Endothelial cell of umbilical vein (primary cell): ENCODE measurements at places on chromosomes 5 and 9. TPM values are rescaled to one million over a fixed set of nuclear protein-coding genes. Genes with fewer than 3 reads are reported as not detected.

Gene CCDC192
- not detected in 2 replicates for total RNA-seq

Gene PCDHGB4
- total RNA-seq: 4.4 and 6.5 TPM in 2 replicates

Gene PHYHD1
- 0.30 and 1.8 TPM in 2 replicates for total RNA-seq

- no peak for DNase-seq
Measured at GRCh38 chr5:96844481-96844990, 31.8 kb upstream of the ERAP2 start.

Gene PLAC8L1
- total RNA-seq: 0.80 and 1.1 TPM in 2 replicates

DNA sequence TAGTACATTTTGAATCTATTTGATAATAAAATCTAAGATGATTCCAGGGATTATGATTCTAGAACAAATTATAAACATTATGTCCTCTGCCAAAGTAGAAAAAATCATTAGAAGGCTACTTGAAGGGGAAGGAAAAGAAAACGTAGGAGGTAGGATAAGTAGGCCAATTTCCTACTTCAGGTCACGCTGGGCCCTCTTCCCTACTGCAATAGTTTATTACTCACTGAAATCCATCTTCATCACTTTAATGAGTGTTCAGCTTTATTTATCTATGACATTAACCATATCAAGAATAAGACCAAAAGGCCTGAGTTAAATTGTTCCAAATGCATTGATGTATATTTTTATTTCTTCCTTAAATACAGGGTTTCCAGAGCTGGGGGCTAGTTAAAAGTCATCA is 21.6 kb downstream of the SLC28A3 start:
- no peak for DNase-seq

DNA sequence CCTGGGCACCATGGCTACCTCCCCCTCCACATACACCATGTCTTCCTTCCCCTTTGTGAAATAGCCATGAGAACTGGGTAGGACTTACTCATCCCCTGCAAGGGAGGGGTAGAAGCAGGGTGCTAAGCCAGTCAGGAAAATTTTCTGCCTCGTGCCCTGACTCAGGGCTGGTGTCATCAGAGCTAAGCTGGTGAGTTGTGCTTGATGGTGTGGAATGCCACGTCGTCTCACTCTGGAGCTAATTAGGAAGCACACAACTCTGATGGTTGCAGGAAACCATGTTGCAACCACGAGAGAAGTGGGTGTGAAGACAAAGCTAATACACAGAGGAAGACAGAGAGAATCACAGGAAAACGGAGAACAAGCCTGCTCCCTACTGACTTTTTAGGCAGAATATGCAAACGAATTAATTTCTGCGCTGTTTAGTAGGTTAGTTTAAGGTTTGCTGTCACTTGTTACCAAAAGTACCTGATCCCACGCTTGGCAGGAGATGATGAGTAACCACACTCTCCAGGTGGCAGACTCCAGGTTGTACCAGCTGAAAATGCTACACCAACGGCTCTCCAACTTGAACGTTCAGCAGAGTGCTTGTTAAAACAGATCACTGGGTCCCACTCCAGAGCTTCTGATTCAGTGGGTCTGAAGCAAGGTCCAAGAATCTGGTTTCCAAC is 54.5 kb downstream of the STK10 start:
- no peak for DNase-seq

DNA sequence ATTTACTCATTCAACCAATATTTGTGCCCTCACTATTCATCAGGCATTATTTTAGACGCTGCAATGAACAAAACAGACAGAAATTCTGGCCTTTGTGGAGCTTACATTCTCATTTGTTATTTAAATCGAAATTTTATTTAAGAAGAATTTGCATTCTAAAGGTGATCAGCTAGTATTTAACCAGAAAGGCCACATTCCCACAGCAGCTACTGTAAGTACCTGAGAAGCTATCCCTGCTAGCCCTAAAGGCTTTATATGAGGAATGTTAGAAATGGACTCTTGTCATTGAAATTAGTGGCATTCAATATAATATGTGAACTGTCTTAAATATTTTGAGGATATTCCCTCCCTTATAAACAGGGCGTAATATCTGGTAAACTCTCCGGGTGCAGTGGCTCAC is 35.0 kb upstream of the GOLM1 start:
- no peak for DNase-seq

Gene ADRB2
- total RNA-seq: 0.60 and 0.86 TPM in 2 replicates

- DNase-seq: no peak
Measured at GRCh38 chr5:151949701-151950308, 25.2 kb upstream of the GLRA1 start.

Gene KIAA0825
- 1.1 and 1.3 TPM in 2 replicates for total RNA-seq

- peak; percentile 46 for DNase-seq
Measured at GRCh38 chr5:154309805-154310204, 119.3 kb downstream of the GALNT10 start.

- no peak for DNase-seq
Measured at GRCh38 chr9:87557996-87558395, 60.3 kb downstream of the DAPK1 start.

Gene MTRR
- 33.8 and 37.1 TPM in 2 replicates for total RNA-seq

DNA sequence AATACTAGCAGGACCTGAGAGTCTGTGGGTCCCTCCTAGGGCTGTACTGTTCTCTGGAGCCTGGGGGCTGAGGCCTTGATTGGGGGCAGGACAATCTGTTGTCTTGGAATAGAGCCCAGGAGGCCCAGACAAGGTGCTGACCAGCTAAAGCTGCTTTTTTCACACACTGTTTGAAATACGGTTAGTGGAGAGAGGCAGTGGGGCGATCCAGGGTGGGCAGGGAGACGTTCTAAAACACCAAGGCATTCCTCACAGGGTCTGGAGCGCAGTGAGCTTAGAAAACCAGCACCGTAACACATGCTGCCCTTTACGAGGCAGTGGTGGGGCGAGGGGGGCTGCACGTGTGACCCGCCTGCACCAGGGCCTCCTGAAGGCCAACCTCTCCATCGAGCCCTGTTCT is 55.1 kb downstream of the EHMT1 start:
- DNase-seq: no peak

DNA sequence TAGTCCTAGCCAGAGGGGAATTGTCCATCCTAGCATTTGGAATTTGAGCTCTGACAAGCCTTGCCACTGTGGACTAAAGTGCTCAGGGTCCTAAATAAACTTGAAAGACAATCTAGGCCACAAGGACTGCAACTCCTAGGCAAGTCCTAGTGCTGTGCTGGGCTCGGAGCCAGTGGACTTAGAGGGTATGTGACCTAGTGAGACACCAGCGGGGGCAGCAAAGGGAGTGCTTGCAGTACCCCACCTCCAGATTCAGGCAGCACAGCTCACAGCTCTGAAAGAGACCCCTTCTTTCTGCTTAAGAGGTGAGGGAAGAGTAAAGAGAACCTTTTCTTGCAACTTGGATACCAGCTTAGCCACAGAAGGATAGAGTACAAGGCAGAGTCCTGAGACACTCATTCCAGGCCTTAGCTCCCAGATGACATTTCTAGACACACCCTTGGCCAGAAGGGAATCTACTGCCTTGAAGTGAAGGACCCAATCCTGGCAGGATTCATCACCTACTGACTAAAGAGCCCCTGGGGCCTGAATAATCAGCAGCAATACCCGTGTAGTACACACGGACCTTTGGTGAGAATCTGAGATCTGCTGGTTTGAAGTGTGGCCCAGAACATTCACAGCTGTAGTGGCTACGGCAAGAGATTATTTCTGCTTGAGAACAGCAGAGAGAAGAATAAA is 164.6 kb downstream of the CCDC171 start:
- no peak for DNase-seq

DNA sequence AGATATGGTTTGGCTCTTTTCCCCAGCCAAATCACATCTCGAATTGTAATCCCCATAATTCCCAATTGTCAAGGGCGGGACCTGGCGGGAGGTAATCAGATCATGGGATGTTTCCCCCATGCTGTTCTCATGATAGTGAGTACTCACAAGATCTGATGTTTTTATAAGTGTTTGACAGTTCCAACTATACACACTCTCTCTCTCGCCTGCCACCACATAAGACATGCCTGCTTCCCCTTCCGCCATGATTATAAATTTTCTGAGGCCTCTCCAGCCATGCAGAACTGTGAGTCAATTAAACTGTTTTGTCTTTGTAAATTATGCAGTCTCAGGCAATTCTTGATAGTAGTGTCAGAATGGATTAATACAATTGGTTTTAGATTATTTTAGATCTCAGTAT is 475.7 kb upstream of the CYLC2 start:
- DNase-seq: no peak

DNA sequence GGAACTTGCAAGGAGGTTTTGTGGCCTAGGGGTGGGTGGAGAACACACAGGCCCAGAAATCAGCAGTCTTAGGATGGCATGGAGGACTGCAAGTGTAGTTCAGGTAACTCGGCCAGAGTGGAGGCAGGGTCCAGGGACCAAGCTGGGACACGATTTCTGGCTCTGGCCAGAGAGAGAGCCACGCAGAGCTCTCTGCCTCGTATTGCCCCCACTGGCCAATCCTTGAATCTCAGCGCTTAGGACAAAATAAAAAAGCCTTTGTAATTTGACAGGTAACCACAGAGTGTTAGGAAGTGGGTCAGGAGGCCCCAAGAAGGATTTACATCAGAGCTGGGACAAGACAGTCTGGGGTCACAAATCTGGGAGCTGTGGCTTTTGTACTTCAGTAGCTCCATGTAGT is 11.7 kb downstream of the MAP3K1 start:
- DNase-seq: no peak

Gene UBE2QL1
- 0.15 and 0.21 TPM in 2 replicates for total RNA-seq

- no peak for DNase-seq
Measured at GRCh38 chr5:134824681-134825080, 21.1 kb upstream of the C5orf24 start.

GRCh38 chr9:124629600-124629999 is 122.4 kb upstream of the NR5A1 start:
- DNase-seq: no peak

- no peak for DNase-seq
Measured at GRCh38 chr5:174849426-174849825, 125.0 kb downstream of the MSX2 start.

- no peak for DNase-seq
Measured at GRCh38 chr5:174750711-174751110, 26.3 kb downstream of the MSX2 start.

DNA sequence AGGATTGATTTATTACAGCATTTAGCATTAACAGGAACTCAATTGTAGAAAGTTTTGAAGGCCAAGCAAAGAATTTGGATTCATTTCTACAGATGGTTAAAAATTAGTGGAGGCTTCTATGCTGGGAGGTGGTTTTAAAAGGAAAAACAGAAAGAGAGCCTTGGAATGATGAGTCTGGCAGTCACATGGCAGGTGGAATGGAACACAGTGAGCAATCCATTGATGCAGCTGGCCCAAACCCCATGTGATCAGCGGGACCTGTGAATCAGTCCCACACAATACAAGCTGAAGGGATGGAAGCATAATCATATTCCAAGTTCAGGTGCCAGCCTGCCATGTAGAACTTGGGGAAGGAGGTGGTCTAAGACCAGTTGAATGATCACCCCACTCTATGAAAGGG is 147.9 kb downstream of the PIP5K1B start:
- no peak for DNase-seq

GRCh38 chr9:112439171-112439570 is 47.5 kb upstream of the KIAA1958 start:
- DNase-seq: no peak

- no peak for DNase-seq
Measured at GRCh38 chr9:127534250-127534906, 77.7 kb upstream of the STXBP1 start.

DNA sequence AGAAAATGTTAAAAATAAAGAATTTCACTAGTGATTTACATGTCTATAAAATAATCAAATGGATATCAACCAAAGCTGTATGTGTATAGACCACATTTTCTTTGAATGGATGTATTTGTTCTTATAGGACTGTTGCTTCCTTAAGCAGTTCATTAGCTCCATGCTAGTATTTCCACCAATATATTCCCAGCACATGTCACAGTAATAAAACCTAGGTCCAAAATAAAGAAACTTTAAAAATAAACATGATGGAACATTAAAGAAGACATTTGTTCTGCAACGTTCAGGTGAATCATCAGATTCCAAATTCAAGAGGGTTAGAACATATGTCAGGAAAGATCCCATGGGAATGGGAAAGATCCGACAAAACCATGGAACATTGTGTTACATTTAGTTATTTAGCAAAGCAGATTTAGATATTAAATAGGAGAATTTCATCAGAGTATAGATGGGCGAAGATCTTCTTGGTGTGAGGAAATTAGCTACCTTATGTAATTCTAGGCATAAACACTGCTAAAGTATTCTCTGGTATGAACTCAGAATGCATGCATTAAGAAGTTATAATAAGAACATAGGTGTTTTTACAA is 490.7 kb downstream of the CDH18 start:
- DNase-seq: no peak

GRCh38 chr5:32332966-32333365 is 20.2 kb upstream of the MTMR12 start:
- DNase-seq: no peak

Gene PTTG1
- 139 and 140 TPM in 2 replicates for total RNA-seq

DNA sequence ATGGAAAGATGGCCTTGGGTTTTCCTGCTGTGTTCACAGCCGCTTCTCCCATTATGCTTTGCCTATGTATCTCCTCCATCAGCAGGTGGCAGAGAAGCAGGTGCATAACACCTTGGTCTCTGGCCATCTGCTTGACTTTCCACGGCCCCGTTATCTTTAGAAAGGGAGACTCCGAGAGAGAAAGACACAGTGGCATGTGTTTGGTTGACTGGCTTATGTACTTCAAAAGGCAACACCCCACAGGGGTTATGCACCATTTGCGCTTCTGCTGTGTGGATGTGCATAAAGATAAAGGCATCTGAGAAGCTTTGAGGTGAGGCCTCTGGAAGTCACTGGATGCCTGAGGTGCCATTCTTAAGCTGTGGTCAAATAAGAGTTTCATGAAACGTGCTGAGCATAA is 138.4 kb downstream of the EGFLAM start:
- DNase-seq: no peak

Gene HTR4
- not detected in 2 replicates for total RNA-seq

DNA sequence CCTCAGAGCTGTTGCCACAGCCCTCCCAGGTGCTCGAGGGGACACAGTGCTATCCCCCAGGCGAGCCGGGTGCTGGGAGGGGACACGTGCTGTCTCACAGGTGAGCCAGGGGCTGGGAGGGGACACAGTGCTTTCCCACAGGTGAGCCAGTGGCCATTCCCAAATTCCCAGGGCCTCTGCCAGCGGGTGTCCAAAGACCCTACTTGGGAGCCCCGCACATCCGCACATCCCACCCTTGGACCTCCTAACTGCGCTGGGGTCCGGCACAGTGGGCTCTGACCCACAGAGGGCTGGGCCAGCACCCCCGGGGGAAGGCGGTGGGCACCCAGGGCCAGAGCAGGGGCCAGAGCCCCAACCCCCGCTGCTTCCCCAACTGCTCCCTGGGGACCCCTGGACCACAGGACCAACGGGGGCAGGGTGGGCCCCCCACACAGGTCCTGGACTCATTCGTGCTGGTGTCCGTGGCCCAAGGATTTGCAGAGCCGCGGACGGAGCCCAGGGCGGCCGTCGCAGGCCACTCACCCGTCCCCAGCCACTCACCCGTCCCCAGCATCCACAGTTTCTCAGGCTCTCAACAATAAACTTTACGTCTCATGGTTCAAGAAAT is 17.9 kb downstream of the EXD3 start:
- DNase-seq: no peak

- DNase-seq: no peak
Measured at GRCh38 chr9:100591639-100592412, 13.9 kb downstream of the CAVIN4 start.

Gene SPOCK1
- 280 and 404 TPM in 2 replicates for total RNA-seq

- no peak for DNase-seq
Measured at GRCh38 chr5:153504726-153505125, 14.3 kb downstream of the GRIA1 start.

- no peak for DNase-seq
Measured at GRCh38 chr9:79745752-79746336, 174.1 kb downstream of the TLE4 start.

- DNase-seq: no peak
Measured at GRCh38 chr9:1913631-1914330, 101.4 kb upstream of the SMARCA2 start.

Gene RGMB
- total RNA-seq: 27.5 and 31.3 TPM in 2 replicates

Gene SLC6A3
- not detected in 2 replicates for total RNA-seq
